Stimulated activated CD8-positive, alpha-beta memory T cell treated with anti-CD3 and anti-CD28 coated beads, Interleukin-15, amount 100 ng/mL, for 1 hour (primary cell): ENCODE measurements at places on chromosomes 12 and 14.

DNA sequence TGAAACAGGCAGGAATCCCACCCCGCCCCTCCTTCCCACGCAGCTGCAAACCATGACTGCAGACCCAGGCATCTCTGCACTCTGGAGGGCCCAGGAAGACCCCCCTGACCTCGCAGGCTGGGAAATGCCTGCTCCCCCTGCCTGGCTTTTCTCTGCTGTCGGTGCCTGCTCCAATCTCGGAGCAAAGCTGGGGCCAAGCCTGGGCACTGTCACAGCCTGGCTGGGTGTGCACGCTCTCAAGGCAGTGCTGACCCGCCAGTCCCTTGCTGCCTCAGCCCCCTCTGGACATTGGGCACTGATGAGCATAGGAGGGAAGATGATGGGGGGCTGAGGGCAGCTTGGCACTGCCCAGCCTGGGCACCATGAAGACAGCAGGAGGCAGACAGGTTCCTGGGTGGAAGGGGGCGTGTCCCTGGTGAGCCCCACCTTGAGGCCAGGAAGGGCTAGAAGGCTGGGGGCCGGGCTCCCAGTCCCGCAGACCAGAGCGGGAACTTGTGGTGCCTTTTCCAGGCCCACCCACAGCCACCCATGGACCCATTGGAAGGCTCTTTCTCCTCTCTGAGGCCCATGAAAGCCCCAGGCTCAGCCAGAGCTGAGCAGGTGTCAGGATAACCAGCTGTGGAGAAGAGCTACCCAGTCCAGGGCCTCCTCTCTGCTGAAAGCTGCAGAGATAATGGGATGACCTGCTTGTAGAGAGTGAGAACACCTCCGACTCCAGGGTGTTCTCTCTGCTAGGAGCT is 10.7 kb upstream of the ZNF605 start:
- DNase-seq, result no peak

GRCh38 chr12:131146173-131146675 is 192.5 kb downstream of the ADGRD1 start:
- DNase-seq, result no peak

DNA sequence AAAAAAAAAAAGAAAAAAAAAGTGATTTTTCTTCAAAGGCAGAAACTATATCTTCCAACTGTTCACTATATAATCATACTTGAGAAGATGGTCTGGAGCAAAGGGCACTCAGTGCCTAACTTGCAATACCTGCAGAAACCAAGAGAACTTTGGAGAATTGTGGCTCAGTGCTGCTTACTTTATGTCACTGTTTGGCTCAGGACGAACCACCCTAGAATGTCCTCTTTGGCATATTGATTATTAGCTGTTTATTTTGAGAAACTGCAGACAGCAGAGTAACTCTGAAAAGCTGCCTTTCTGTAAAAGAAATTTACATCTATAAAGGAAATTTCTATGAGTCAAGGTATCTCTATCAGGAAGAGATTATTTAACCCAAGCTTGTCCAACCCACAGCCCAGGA is 100.2 kb downstream of the BBS10 start:
- DNase-seq, result no peak

DNA sequence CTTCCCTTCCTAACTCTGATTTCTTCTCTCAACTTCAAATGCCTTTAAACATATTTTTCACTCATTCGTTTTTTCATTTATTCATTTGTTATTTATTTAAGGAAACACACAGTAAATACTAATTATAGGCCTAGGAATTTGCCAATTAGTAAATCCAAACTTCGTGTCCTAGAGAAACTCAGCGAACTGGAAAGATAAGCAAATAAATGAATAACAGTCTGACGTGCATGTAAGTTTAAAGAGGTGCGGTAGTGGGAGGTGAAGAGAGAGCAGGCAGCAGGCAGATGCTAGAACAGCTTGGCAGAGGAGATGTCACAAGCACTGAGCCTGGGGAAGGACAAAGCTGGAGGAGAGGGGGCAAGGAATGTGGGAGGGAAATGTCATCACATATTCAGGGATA is 228.2 kb downstream of the DPY19L2 start:
- DNase-seq, result no peak

DNA sequence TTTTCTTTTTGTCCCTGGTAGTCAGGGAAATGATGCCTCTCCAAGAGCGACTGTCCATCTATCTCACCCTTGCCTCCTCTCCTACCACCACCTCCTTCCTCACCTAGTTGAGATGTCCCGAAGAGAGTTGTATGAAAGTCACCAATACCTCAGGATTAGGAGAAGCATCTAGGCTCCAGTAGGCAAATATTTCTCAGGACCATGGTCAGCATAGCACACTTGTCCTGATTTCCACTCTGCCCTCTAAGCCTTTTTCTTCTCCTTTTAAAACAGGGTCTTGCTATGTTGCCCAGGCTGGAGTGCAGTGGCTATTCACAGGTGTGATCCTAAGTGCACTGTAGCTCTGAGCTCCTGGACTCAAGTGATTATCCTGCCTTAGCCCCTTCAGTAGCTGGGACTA is 268.4 kb upstream of the PELI2 start:
- DNase-seq, result no peak

DNA sequence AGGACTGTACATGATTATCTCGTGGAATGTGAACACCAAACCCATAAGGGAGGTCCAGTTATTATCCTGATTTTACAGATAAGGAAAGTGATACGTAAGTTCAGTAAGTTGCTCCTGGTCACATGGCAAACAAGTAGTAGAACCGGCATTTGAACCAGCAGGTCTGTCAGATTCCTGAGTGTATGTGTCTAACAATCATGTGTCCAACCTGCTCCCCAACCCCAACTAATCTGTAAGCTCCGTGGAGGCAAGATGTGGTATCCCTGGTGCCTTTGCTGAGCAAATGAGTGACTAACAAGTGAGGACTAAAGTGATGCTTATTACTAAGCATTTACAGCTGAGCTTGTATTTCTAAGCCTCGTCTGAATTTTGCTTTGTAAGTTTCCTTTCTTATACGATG is 65.9 kb downstream of the PTPN21 start:
- DNase-seq, result no peak

DNA sequence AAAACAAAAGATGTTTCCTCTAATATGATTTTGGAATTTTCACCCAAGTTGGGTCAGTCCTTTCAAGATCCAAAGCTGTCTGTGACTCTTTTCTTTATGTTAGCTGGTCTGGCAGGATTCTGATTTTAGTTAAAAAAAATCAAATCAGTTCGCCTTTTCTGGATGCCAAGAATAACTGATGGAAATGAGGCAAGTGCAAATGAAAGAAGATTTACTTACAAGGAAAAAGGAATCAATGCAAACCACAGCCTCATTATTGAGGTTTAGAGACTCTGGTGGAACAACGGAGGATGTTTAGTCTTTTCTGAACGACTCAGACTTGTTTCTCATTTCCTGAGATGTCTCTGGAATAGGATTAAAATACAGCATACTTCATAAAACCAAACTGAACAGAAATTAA is 117.0 kb upstream of the DYRK2 start:
- no peak for DNase-seq

DNA sequence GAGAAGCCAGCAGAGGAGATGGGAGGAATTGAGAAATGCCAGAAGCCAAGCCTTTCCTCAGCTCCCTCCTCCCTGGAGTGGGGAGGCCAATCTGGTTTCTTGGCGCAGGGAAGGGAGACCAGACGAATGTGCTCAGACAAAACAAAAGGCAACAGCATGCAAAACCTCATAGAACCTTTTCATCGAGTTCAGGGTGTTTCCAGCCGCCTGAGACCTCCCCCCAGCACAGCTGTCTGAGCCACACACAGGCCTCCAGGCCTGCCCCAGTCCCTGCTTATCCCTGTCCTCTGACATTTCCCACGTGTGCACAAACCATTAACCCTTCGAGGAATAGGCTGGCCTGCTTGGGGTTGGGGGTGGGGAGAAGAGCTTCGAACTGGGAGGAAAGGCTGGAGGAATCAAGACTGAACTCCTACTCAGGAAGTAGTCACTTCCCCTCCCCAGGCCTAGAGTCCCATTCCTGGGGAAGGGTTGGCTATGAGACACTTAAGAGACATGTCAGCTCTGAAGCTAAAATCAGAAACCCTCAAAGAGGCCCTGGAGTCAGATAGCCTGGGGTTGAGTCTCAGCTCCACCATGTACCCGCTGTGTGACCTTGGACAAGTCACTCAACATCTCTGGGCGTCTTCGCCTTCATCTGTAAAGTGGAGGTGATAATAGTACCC is 10.7 kb downstream of the TBX3 start:
- no peak for DNase-seq

GRCh38 chr12:132562489-132563021 is 47.8 kb downstream of the LRCOL1 start:
- no peak for DNase-seq

- no peak for DNase-seq
Observed at GRCh38 chr14:98871796-98872195, 400.2 kb downstream of the BCL11B start.

- DNase-seq, result no peak
Observed at GRCh38 chr12:48556631-48557030, 13.2 kb downstream of the LALBA start.

DNA sequence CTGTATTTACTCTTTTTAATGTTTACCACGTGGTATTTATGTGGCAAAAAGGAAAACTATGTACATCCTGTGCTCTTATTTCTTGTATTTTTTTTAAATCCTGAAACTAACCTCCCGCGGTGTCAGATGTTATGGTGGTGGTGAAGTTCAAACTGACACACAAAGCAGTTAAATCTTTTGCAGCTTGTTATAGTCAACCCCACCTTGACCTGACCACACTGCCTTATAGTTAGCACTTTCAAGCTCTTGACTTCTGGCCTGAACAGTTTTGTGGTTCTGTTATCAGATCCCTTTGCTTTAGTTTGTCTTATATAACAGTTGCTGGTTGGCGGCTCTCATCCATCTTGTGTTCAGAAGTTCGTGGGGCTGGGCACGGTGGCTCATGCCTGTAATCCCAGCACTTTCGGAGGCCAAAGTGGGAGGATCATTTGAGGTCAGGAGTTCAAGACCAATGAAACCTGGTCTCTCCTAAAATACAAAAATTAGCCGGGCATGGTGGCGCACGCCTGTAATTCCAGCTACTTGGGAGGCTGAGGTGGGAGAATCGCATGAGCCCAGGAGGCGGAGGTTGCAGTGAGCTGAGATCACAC is 2.1 kb downstream of the UNG start:
- DNase-seq, result no peak

DNA sequence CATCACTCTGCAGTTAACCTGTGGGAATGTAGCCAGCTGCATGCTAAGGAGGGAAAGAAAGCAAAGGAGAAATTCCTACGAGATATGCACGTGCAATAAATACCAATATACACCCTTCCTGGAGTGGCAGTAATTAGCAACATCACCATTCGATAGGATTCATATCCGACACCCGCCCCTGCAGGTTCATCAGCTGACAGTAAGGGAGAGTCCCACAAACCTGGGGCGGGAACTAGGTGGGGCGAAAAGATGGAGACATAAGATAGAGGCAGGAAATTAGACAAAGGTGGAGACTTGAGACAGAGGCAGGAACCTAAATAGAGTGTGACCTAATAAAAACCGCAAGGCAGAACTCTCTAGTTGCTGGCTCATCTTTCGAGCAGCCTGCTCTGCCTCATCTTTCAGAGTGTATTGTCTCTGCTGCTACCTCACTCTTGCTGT is 51.6 kb downstream of the PLEKHG3 start:
- peak; percentile 32 for DNase-seq

DNA sequence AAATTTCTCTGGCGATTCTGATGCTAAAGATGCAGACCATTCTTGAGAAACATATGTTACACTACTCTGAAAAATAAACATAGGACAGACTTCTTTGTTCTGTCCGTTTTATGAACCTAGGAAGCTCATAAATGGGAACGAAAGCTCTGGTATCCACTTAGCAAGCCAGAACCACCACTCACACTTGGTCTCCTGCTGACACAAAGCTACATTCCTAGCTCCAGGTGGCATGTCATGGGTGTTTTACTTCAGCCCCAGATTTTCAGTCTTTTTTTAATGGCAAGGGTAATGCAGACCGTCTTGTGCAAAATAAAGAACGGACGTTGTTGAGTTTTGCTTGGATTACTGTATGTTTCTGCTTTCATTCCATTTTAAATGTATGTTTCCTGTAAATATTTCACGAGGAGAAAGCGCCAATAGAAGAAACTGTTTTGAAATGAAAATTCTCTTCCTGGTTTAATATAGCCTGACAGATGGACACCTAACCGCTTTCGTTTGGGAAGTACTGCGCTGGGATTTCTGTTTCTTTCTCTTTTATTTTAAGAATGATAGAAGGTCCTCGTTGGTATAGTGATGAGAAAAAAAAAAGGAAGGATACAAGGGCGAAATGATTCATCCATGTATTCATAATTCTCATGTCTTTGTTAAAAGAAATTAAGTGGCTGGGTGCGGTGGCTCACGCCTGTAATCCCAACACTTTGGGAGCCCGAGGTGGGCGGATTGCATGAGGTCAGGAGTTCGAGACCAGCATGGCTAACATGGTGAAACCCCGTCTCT is 871 bp upstream of the COQ5 start:
- DNase-seq, result no peak

DNA sequence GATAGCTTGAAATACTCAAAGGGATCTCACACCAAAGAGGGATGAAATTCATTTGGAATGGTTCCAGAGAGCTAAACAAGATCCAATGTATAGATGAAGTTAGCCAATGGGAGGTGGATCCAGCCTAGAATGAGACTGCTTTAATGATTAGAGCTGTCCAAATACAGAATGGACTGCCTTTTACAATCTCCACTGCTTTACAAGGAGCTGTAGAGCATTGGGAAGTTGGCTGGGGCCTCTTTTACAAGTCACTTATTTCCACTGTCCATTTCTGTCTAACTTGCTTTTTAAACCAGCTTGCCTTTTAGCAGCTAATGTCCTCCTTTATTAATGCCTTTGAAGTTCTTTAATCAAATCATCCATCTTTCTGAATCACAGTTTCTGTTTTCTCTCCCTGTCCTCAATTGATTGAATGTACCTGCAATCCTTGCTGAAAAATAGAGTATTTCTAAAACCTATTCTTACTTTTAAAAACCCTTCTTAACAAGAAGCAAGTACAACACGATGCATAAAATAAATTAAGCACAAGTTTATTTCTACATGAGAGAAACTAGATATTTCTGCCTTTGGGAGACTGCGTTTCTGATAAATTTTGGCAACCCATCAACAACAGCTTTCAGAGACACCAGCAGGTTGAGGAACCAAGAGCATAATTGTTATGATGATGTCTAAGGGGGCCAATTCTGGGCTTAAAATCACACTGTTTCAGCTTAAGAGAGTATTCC is 3.4 kb upstream of the ATP2A2 start:
- no peak for DNase-seq

DNA sequence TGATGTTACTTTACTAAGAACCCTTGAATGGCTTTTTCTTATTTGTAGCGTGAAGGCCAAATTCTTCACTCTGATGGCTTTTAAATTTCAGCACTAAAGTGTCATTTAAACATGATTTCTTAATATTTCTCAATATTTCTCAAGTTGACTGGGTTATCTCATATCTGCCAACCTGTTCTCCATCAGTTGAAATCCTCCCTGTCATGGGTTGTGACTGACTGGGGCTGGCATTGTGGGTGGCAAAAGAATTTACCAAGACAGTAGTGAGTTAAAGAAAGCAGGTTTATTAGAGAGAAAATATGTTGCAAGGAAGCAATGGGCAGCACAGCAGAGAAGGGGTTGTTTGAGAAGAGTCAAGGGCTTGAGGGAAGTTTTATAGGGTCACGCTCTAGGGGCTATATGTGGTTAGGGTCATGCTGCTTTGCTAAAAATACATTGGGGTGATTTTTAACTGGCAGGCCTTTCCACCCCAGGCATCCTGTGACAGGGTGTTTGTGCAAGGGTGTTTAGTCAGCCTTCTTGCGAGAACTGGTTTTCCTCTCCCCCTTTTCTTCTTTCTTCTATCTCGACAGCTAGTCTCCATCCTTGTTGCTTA is 232.8 kb upstream of the SEL1L start:
- DNase-seq, result no peak

- no peak for DNase-seq
Observed at GRCh38 chr12:116068853-116069252, 208.6 kb downstream of the MED13L start.
